HS-5 (cell line): ENCODE measurements at places on chromosomes 4 and X.
A peak's percentile ranks its signal among the peaks of the same experiment; 100 is the strongest.

DNA sequence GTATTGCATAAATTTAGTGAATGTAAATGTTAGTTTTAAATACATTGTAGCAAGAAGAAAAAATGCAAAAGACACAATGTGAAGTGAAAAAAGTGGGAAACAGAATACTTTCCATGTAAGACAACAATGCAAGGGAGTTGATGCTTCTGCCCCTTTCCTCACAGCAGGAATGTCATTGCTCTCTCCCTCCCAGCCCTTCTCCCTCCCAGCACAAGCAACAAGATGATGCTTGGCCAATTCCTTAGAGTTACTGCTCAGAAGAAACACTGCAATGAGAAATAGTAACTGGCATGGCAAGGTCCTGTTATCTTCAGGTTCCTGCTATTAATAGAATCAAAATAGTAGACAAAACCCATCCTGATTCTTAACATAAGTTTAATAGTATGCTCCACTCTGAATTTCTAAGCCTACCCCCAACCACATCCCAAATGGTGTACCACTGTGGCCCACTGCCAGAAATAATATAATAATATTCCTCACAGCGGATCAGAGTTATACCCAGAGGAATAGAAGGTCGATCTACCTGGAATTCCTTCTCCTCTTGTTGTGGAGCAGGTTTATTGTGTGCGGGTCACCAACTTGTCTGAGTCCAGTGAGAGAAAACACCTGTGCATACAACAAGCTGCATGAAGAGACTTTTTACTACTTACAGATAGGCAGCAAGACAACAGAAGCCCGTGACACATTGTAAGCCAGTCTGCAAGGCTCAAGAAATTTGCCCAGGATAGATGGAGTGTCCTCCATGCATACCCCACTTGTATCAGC lies 69.8 kb upstream of the SLC7A11 start:
- no peak for DNase-seq

DNA sequence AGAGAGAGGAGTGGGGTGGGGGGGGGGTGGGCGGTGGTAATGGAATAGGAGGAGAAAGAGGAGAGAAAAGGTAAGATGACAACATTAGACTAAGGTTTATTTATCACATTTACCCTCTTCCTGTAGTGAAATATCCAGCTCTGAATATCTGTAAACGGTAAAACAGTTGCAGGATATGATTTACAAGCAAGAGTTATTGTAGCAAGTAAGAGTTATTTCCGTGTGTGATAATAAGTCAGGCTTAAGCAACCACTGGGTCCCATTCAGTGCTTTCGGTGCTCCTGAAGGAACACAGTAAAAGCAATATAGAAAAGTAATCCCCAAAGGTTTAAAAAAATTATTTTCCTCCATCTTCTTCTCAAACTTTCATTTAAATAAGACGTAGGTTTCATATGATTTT lies 103.6 kb downstream of the MANBA start:
- no peak for DNase-seq

DNA sequence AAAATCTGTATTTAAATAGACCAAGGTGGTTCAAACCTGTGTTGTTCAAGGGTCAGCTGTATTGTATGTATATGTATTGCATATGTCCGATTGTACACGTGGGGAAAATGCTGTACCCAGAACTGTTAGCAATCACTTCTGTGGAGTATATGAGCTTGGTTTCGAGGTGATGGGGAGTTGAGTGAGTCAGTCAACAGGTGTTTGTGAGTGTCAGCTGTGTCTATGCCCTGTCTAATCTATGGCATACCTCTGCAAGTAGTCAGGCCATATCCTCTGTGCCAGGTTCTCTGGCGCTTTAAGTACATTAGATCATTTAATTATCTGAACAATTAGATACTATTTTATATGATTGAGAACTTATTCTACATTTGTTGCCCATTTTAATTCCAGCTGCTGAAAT lies 7.4 kb downstream of the ZRSR2 start:
- DNase-seq, result no peak

- no peak for DNase-seq
Observed at GRCh38 chrX:37825215-37825842, 22.0 kb downstream of the DYNLT3 start.

- peak; percentile 83 for DNase-seq
Observed at GRCh38 chr4:122798101-122798500, 28.5 kb upstream of the FGF2 start.

DNA sequence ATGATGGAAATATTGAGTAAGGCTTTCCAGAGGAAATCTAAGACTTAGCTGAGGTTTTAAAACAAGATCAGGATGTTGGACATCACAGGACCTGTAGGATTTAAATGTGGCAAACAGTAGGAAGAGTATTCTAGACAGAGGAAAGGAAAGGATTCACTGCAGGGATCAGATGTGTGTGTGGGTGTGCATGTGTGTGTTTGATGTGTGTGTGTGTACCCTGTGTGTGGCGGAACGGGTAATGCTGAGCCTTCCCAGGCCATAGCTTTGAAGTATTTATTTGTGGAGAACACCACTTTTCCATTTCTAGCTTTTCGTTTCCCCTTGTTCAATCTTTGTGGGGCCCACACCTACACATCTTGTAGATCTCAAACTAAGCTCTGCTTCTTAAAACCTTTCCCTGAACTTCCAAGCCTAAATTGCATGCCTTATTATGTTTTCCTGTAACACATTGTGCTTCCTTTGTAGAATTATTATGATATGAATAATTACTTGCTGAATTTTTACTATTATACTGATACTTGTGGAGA lies 6.9 kb downstream of the GUCY1A1 start:
- no peak for DNase-seq

DNA sequence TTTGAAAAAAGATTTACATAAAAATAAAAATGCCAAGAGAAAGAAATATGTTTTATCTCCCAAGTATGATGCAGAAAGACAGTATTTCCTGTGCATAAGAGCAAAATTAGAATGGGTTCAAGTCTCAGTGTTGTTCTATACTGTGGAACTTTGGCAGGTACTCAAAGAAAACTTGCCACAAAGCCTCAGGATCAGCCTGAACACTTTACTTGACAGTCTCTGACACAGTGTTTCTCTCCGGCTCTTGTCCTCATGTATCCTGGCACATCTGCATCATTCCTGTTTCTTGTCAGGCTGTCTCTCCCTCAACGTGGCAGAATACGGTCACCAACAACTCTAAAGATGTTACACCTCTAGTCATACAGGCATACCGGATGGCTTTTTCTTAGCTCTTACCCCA lies 273.7 kb downstream of the ARHGAP24 start:
- DNase-seq, result no peak

DNA sequence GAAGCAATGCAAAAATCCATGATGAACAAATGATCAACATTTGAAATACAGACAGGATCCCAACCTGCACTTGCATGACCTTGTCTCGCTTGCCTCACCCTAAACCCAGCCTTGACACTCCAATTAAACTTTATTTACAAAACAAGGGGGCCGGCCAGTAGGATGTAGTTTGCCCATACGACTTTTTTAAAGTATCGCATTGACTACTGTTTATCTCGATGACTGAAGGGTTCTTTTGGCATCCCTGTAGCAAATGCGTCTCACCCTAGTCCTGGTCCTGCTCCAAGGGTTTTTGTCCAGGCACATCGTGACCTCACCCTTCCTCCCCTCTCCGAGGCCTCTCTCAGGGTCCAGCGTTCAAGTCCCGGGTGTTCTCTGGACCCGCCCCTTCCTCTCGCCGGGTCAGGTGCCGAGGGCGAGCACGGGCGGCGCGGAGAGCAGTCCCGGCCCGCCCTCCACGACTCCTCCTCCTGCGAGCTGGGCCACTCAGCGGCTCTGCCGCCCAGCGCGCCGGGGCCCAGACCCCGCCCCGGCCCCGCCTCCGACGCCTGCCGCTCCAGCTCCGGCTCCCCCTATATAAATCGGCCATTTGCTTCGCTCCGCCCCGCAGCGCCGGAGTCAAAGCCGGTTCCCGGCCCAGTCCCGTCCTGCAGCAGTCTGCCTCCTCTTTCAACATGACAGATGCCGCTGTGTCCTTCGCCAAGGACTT lies at the start of gene SLC25A5:
Gene SLC25A5 (plus strand): TSS at position 603 of the 709 bp plus-strand sequence. CDS start 72 bp downstream, at position 675.
- no peak for DNase-seq

- no peak for DNase-seq
Observed at GRCh38 chrX:3435057-3435456, 88.6 kb upstream of the MXRA5 start.

DNA sequence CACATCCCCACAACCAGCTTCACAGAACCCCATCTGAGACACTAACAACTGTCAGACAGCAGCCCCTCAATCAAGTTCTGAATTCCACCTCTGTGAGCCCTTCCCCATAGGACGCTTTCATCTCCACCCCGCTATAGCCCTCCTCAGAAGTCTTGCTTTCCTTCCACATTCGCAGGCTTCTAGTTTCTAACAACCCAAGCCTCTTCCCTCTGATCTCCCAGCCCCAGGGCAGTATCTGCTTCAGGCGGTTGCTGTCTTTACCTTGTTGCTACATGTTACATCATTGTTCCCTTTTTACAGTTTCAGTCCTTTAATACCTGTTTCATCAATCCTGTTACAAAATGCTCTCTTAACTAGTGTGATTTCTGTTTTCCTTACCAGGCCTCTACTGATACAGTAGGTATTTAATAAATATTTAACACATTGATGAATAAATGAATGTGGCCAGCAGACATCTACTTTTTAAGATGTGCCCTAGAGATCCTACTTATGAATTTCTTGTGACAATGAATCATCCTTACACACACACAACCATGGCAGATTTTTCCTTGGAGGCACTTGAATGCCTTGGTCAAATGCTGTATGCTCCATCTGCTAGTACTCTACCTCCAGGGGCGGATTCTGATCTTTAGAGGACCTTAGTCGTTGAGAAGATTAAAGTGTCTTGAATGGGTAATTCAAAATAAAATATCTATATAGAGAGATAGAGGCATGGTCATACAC lies 164.7 kb upstream of the SLIT2 start:
- DNase-seq, result no peak

- DNase-seq, result no peak
Observed at GRCh38 chr4:2847302-2847871, 3.7 kb downstream of the ADD1 start.

- no peak for DNase-seq
Observed at GRCh38 chr4:156929386-156930105, 42.1 kb downstream of the PDGFC start.

GRCh38 chrX:52359614-52360232 lies 9.1 kb upstream of the XAGE2 start:
- DNase-seq, result no peak

- DNase-seq, result no peak
Observed at GRCh38 chr4:48708610-48709009, 71.5 kb downstream of the FRYL start.

DNA sequence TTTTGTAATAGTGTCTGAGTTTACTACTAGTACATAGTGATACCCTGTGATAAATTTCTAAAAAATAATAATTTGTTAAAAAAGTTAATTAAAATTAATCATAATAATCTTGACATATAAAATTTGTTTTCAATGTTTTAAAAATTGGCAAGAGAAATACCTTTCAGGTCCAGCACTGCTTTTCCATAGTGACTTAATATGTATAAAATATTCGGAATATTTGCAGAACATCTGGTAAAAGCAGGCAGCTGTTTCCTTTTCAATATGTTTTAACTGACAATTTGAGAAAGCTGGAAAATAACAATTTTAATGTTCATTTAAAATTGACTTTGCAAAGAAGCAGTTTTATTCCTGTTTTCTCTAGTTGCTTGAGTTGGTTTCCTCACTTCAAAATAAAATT lies 17.6 kb upstream of the GK2 start:
- DNase-seq, result no peak

- no peak for DNase-seq
Observed at GRCh38 chr4:126582737-126583136, 1050.0 kb upstream of the INTU start.

DNA sequence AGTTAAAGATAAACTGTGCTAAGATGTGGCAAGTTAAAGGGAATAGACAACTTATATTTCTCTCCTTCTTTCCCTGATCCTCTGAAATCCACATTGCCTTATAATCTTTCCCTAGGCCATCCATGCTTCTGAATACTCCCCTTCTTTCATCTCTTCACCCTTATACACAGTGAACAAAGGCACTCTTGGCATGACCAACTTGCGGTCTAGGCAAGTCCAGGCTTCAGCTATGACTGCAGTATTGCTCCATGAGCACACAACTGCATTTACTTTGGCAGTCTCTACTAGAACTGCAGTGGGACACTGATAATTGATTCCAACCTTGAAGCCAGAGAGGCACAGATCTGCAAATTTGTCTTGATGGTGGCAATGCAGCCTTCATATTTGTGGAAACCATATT lies 24.2 kb upstream of the UBA6 start:
- DNase-seq, result no peak

GRCh38 chrX:110182362-110182761 lies 135.5 kb downstream of the AMMECR1 start:
- no peak for DNase-seq

DNA sequence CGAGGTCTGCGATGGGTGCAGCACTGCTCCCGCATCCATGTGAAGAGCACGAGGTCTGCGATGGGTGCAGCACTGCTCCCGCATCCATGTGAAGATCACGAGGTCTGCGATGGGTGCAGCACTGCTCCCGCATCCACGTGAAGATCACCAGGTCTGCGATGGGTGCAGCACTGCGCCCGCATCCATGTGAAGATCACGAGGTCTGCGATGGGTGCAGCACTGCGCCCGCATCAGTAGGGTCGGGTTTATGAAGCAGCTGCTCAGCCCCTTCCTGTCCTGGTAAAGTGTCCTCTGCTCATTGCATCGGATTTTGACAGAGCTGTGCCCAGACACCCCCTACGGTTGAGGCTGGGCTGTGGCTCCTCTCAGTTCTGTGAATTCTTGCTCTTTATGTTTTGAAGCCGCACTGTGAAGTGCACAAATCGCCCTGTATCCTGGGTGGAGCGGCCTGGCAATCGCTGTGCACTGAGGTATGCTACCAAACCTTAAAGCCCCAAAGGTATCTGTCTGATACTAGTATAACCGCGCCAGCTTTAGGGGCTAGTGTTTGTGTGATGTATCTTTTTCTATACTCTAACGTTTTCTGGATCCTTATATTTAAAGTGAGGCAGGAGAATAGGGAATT lies 98.7 kb downstream of the CPZ start:
- no peak for DNase-seq

- DNase-seq, result no peak
Observed at GRCh38 chr4:169379688-169380087, 108.9 kb upstream of the SH3RF1 start.

DNA sequence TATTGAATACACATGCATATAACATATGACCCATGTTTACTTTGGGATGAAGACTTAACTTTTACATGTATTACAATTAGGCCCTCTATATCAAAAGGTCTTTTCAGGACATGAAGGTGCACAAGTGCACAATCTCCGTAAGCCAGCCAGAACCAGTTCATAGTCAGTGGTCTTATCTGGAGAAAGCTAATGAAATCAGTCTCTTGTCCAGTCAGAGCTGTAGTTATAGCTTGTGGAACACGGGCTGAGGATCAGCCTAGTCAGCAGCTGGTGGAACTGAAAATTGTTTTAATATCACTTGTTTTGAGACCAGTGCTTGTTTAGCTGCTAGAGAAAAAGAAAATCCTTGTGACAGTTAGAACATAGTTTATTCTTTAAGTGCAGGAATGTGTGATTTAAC lies 197.9 kb downstream of the IL13RA2 start:
- DNase-seq, result no peak

DNA sequence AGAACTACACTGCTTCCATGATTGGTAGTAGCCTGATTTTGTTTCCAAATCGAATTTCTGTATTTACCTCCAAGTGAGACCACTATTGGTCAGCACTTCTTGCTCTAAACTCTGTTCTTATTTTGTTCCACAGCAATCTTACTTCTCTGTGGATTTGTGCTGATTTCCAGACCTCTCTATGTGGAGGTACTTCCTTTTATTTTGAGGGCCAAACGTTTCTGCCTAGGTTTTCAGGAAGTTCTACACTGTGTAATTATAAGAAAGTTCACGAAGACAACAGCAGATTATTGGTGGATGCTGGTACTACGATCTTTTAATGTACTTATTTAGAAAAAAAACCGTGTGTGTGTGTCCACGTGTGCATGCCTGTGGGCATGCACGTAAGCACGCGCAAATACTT lies 46.7 kb downstream of the DTHD1 start:
- no peak for DNase-seq
